ENCODE measurements at places on chromosomes 16 and 17.

DNA sequence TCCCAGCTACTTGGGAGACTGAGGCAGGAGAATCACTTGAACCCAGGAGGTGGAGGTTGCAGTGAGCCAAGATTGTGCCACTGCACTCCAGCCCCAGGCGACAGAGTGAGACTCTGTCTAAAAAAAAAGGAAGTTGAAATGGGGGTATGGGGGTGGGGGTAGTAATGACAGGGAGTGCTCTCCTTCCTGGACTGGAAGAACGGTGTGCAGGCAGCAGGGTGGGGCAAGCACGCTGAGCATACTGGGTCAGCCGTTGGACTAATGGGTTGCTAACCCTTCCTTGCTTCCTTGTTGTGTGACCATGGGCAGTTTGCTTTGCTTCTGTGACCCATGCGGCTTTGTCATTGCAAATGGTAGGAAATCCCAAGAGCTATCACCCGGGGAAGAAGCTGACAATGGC, 16.5 kb downstream of the KATNIP start:
- peak; percentile 2 for DNase-seq

DNA sequence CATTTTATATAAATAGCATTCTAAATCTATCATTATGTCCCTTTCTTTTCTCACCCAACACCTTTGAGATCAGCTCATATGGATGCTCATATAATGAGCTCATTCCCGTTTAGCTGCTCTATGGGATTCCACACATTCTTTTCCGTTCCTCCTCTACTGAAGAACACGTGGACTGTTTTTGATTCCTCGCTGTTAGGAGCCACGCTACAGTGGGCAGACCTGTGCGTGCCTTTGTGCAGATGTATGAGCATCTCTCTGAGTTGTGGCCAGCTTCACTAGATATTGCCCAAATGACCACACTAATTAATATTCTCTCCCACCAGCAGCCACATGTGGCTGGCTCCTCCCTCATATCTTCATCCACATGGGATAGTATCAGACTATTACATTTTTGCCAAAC, 6.0 kb upstream of the TNFRSF13B start:
- DNase-seq: no peak

GRCh38 chr17:50118076-50118827, 11.7 kb downstream of the SAMD14 start:
- DNase-seq: no peak

DNA sequence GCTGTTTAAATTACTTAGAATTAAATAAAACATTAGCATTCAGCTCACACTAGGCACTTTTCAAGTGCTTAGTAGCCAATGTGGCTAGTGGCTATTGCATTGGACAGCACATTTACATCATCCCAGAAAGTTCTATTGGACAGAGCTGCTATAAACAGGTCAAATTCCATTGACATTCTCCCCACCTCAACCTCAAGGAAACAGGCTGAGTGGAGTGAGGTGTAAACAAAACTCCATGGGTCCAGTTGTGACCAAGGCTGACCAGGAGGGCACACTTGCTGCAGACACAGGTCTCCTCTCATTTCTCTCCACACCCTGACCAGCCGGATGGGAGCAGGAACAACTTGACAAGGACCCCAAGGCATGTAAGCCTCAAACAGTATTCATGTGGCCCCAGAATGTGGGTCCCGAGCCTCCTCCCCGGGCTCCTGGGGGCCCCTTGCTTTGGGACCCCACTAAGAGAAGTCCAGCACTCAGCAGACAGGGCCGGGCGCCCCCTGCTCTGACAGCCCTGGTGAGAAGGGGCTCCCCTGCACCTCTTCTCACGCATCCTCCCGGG, 488 bp downstream of the C17orf113 start:
- DNase-seq: no peak

GRCh38 chr16:24689128-24689527, 40.3 kb upstream of the TNRC6A start:
- no peak for DNase-seq

GRCh38 chr16:58024486-58025350, 836 bp upstream of the MMP15 start:
- no peak for DNase-seq

DNA sequence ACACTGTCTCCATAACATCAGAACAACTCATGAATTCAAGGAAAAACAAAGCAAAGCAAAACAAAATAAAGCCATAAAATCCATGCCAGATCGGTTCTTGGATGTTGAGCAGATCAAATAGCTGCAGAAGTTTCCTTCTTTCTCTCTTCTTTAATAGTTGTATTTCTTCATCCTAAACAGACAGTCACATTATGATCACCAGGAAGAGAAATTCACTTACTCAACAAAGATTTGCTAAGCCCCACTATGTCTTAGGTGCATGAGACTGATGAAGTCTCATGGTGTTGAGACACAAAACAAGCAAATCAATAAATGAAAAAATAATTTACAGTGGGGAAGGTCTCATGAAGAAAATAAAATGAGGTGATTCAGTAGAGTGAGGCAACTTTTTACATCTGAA, 72.8 kb downstream of the WIPI1 start:
- no peak for DNase-seq

All from CD4-positive, alpha-beta T cell treated with Interferon gamma for 1 hour (primary cell).